ENCODE measurements at places on chromosomes 12 and 14. TPM values are rescaled to one million over a fixed set of nuclear protein-coding genes. Genes with fewer than 3 reads are reported as not detected.

Gene TRIM9
- total RNA-seq = not detected

Gene NELL2
- total RNA-seq = not detected

Gene ERG28
- 7.7 TPM for total RNA-seq

Gene DEPDC4
- 2.4 TPM for total RNA-seq

Gene NDRG2
- total RNA-seq = 1.7 TPM

Gene KIF26A
- 0.14 TPM for total RNA-seq

Gene KRT85
- total RNA-seq = not detected

Gene PPFIBP1
- 164 TPM for total RNA-seq

Gene SERPINA5
- total RNA-seq = not detected

Gene OASL
- 0.88 TPM for total RNA-seq

Gene SMAGP
- total RNA-seq = 6.6 TPM

Gene OTX2
- total RNA-seq = not detected

Gene CLEC4D
- total RNA-seq = not detected

Gene NUDT14
- 11.2 TPM for total RNA-seq

Gene ISM2
- total RNA-seq = 0.29 TPM

Gene JPH4
- not detected for total RNA-seq

Gene PARP2
- 18.9 TPM for total RNA-seq

Gene KCNMB4
- 1.4 TPM for total RNA-seq

Gene C12orf54
- not detected for total RNA-seq

Gene KRT73
- not detected for total RNA-seq

Gene AMDHD1
- 0.14 TPM for total RNA-seq

Gene POTEM
- total RNA-seq = not detected

Gene GTF2A1
- 24.7 TPM for total RNA-seq

Gene SOX5
- 22.5 TPM for total RNA-seq

Gene CD4
- 0.57 TPM for total RNA-seq

Gene CD69
- total RNA-seq = 1.9 TPM

Gene CFAP54
- 4.6 TPM for total RNA-seq

Gene KRT8
- total RNA-seq = 217 TPM

Gene CLEC14A
- total RNA-seq = under 0.01 TPM

Gene AQP6
- total RNA-seq = not detected
